ENCODE measurements at places on chromosomes 1 and 21. TPM values are rescaled to one million over a fixed set of nuclear protein-coding genes. Genes with fewer than 3 reads are reported as not detected.
A peak's percentile ranks its signal among the peaks of the same experiment; 100 is the strongest.

DNA sequence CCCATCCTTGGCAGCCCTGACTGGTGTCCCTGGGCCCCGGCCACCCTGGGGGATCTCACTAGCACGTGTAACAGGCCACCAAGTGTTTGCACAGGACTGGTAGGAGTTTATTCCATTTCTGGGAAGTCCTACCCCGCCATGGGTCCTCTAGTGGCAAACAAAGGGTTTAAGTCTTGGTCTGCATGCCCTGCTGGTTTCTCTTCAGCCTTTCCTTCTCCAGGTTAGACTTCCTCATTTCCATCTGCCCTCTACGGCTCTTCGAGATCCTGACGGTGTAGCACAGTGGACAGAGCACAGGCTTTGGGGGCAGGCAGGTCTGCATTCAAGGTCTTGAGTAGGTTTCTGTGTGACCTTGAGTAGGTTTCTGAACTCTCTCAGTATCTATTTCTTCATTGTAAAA lies 2.8 kb downstream of the AGTRAP start:
- no peak for DNase-seq

DNA sequence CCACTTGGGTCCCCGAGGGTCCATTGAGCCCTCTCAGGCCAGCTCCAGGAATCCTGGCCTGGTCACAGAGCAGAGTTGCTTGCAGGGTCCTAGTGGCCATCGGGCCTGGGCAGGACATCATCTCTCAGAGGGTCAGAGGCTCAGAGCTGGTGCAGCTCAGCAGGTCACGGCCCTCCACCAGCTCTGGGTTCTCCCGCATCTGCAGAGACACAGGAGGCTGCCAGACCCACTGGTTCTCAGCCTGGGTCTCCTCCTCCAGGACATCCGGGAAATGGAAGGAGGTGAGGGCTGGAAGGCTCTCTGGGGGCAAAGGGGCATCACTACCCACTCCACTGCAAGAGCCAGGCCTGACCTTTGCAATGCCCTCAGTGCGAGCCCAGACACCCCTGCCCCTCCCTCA lies 6.5 kb downstream of the TMEM54 start:
- no peak for DNase-seq

GRCh38 chr1:93846992-93847810 lies 31.8 kb downstream of the DNTTIP2 start:
- DNase-seq, result peak; percentile 98

DNA sequence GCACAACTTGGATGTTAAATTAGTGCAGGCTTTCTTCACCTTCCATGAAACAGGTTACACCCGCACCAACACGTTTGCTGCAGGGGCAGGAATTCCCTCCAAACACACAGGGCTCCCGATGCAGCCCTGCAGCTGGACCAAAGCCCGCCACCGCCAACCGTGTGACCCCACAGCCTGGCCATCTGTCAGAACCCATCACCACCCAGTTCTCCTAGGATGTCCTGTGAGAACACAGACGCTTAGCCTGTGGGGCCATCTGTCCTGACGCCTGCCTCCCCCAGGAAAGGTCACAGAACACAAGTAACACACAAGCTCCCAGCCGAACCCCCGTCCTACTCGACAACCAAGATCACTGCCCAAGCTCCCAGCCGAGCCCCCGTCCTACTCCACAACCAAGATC lies 108.1 kb downstream of the NPHP4 start:
- DNase-seq, result no peak

DNA sequence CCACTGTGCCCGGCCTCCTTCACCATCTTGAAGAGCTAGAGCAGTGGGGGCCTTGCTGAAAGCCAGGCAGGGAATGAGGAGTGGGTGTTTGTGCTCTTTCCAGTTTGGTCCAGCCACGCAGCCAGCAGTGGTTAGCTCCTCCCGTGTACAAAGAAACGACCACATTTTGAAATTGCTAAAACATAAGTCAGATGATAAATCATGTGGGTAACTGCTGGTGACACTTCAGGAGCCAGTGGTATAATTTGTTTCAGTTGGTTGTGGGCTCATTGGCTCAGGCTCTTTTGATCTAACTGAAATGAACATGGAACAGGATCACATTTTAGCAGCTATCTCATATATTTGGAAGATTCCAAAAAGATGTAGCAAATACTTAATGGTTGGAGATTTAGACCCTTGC lies 87.6 kb downstream of the MTR start:
- no peak for DNase-seq

- DNase-seq, result no peak
These were observed 106.4 kb downstream of the CRB1 start for GRCh38 chr1:197374428-197374827.

DNA sequence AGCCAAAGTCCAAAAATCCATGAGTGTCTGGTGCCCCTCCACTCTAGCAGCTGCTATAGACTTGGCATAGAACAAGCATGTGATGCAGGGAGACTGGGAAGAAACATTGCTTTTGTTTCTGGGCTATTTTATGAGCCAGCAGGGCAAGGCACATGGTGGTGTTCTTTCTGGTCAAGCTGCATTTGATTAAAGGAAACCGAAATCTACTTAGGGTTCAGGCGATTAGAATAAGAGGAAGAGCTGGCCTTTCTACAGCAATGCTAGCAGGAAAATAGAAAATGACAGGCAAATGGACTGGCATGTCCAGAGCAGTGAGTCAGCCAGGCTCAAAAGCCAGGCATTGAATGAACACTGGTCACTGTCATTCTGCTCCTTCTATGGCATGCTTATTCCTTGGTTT lies 28.5 kb upstream of the ARHGAP29 start:
- peak; percentile 73 for DNase-seq

DNA sequence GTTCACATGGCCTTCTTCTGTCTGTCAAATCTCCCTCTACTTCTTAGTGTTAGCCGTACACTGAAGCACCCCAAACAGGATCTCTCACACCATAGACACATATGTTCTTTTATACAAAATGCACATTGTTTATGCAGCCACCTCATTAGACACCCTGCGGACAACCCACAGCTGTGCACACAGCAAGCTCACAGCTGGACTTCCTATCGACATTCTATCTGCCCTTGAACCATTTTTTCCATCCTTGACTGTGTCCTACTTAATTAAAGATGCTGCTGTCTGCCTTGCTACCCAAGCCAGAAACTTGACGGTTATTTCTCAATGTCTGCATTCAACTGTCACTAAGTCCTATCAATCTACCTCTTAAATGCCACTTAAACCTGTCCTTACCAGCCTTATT lies 3.2 kb upstream of the ZBTB21 start:
- DNase-seq, result peak; percentile 73

DNA sequence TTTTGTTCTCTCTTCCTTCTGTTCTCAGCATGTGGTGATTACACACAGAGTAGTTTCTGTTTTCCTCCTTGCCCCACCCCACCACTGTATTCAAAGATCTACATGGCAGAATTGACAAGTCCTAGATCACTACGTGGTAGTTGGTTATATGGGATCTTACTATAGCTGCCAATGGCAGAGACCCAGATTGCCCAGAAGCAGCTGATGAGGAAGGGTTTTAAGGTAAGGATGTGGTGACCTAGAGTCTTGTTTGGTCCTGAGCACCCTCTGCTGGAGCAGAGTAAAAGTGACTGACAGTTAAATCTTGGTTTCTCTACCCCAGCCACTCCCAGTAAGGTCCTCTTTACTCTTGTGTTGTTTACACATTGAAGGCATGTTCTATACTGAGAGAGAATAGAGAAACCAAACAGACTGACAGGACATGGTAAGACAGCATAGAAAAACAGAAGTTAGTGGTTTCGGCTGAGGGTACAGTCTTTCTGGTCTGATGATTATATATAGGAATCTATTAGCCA lies 22.8 kb upstream of the STRIP1 start:
- DNase-seq, result peak; percentile 42

DNA sequence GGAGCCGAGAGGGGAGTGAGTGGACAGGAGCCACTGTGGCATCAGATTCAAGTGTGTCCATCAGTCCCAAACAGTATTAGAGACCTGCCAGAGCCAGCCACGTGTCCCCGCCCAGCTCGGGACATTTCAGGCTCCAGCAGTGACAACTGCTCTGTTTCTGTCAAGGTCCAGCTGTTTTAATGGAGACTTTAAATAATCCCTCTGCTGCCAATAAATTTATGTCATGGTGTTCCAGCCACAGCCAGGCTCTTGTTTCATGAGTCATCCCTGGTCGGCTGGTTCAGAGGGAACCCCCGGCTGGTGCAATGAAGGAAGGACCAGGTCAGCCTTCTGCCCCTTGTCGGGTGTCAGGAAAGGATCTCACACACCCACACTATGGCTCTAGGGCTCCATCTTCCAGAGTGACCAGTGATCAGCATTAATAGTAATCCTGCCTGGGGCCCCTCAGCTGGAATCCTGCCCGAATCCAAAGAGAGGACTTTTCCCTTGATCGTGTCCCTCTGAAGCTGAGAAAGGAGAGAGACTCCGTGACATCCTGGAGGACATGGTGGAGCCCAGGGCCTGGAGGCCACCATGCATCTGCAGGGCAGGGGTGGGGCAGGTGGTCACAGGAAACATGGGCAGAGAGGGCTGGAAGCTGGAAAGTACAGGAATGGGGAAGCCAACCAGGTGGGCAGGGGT lies 197.3 kb downstream of the MATN1 start:
- DNase-seq, result peak; percentile 79

GRCh38 chr1:40309374-40310128 lies 7.5 kb downstream of the COL9A2 start:
- peak; percentile 65 for DNase-seq

The KRTAP13-2 gene
- not detected for total RNA-seq

The HSPG2 gene
- total RNA-seq, result 381 TPM

The CGN gene
- total RNA-seq, result 4.3 TPM

The FLG2 gene
- total RNA-seq, result 0.21 TPM

The KIF14 gene
- 5.1 TPM for total RNA-seq

The BACE2 gene
- 43.2 TPM for total RNA-seq

The AQP10 gene
- not detected for total RNA-seq
